ENCODE measurements at places on chromosomes 2 and 18. TPM values are rescaled to one million over a fixed set of nuclear protein-coding genes. Genes with fewer than 3 reads are reported as not detected.

WNT10A gene
- total RNA-seq: 0.63 TPM

TCF23 gene
- total RNA-seq: not detected

- DNase-seq: no peak
These were observed 21.6 kb upstream of the SLC9A2 start for GRCh38 chr2:102597788-102598187.

DNA sequence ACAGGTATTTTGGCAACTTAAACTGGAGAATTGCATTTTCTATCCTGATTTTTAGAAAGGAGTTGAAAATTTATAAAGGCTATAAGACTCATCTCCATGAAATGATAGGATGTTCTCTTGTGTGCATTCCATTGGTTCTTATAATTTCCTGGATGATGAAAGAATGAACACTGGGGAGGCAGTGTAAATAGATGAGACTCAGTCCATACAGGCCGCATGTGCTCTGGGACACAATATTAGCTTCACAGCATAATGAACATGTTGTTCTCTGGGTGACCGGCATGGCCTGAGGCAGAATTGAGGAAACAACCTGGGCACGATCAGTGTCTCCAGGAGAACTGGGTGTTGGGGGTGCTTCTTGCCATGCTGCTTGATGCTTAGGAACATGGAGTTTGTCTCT is 38.8 kb downstream of the AOX1 start:
- no peak for DNase-seq

DNA sequence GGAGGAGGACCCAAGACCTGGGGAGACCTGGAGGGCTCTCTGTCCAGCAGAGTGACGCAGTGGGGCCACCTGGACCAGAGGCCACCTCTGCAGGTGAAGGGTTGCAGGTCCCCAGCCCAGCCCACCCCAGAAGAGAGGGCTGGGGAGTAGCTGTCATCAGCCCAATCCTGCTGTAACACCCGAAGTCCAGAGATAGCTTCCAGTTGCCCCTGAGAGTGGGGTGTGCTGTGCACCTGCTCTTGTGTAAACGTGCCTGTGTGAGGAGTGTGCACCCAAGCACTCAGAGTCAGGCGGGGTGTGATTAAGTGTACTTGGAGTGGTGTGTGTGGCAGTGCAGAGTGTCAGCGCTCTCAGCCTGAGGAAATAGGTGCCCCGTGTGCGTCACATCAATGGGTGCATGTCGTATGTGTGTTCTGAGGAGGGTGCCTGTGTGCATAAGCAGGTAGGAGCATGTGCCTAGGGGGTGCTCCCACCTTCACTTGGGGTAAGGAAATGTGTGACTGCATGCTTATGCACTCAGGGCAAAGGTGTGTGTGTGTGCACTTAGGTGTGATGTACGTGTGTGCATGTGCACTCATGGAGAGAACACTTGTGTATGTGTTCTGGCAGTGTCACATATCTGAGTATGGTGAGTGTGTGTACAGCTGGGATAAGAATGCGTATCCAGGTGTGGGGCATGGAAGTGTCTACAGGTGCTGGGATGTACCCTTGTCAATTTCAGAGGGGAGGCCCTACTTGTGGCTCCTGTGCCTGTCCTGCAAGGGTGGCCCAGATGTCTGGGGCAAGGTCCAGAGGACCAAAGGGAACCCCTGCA is 672 bp downstream of the ATP6V1B1 start:
- no peak for DNase-seq

DNA sequence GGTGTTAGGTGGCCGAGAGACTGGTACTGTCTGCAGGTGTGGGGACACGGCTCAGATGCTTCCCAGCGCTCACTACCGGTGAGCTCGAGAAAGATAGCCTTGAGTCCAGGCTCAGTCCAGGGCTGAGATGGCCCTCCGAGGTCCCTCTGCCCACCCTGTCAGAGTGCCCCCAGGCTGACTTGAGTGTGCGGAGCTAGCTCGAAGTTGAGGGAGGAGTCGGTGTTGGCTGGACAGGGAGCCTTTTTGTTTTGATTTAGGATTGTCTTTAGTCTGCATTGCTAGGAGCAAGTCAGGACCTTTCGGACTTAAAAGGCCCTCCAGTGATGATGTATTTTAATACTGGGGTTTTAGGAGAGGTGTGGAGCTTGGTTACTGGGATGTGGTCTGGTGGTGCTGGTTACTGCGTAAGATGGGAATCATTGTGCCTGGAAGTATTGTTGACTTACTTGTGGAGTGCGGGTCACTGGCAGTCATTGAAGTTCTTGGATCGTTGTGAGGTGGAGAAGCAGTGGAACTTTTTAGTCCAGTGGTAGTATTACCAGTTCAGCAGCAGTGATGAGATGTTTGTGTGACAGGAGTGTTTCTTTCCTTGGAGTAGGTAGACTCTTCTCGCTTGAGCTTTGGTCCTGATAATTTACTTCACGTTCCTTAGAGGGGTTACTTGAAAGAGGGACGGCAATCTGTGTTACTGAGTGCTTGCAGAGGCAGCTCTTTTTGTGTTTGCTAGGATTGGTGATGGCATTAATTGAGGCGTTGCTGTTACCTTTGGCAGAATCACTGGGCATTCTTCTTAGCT is 633 bp downstream of the KIAA1328 start:
- DNase-seq: no peak

- DNase-seq: no peak
These were observed 98.7 kb downstream of the ACVR1 start for GRCh38 chr2:157777427-157777826.

GRCh38 chr2:224014336-224014735 is 24.8 kb downstream of the SERPINE2 start:
- no peak for DNase-seq

DNA sequence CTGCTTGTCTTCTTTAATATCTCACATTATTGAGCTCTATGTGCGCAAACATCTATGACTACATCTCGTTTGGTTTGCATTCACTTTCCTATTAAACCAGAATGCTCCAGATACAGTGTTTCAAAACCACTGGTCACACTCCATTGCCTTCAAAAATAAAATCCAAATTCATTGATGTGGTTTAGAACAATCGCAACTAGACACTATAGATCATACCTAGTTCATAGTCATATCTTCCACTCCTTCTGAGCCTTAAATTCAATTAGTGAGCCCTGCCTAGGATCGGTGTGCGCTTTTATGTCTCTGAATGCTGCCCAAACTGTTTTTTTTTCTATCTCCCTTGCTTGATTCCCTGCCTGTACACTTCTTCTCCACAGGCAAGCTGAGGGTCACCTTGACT is 238.5 kb upstream of the RGPD4 start:
- no peak for DNase-seq

GRCh38 chr2:189285962-189286645 is 106.5 kb upstream of the COL5A2 start:
- DNase-seq: no peak

GRCh38 chr2:227204452-227204851 is 40.0 kb downstream of the COL4A3 start:
- no peak for DNase-seq

DNA sequence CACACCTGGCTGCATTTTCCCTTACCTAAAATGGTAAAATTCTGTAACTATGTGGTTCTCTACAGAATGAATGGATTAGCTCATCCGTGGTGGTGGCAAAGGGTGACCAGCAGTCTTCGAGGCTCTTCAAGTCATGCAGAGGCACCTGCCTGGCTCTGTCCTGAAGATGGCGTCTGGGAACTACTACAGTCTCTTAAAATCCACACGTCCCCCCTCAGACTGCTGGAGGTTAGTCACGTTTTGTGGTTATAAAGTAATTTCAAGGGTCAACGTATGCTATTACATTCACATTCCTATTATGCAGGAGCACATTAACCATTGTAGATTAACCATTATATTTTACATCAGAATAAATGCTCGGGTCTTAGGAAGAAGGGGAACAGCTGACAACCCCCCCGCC is 616.7 kb downstream of the GALR1 start:
- DNase-seq: no peak

DNA sequence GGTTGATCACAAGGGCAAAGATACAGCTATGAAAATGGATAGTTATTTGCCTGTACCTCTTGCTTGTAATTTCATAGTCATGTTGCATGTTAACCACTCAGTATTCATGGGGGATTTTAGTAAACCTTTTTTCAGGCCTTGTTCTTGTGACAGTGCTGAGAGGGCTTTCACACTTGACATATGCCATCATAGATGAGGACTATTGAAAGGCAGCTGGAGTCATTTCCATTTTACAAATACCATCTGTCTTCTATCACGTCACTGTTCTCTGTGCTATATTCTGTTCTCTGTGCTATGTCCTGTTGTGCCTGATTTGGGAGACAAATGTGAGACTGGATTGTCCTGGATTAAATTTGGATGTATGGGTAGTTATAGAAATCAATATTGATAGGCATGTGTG is 131.7 kb downstream of the LYPD6B start:
- no peak for DNase-seq

DNA sequence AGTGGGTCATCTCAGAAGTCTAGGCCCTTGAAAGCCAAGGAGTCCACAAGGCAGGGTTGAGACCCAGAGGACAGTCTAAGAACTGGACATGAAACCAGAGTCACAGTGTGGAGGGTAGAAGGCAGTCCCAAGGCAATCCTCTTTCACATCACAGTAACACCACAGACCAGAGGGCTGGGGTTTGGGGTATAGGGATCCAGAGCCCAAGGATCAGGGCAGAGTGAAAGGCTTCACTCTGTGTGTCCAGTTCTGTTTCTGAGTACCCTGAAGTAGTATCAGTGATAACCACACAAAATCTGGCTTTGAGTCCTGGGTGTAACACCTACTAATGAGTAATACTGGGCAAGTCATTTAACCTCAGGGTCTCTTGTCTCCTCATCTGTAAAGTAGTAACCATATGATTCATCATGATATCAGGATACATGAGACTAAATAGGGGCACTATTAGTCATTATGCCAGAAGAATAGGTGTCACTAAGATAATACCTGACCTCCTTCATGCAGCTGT is 91.0 kb downstream of the ICA1L start:
- no peak for DNase-seq
